ENCODE measurements at places on chromosomes 2 and 18.

DNA sequence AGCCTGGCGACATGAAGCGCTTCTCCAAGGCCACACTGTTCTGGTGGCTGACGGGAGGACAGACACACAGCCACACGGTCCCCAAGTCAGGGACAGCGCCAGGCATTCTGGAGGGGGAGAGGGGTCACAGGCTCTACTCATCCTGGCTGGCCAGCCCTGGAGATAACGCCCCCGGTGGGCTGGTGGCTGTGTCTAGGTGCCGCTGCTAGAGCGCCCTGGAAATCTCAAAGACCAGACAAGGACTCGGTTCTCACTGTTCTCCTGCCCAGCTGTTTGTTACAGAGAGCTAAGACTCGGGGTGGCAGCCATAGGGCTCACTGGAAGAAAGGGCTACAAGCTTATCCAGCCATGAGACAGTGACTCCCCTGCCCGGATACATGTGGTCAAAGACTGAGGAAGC is 72.0 kb downstream of the KCNF1 start:
- no peak for DNase-seq
- no peaks in the 10 kb centered on the region for H3K27me3 ChIP-seq
- H3K4me3 ChIP-seq = no peak overlapping the region
- no peak overlapping the region for H3K27ac ChIP-seq
- no peaks in the 10 kb centered on the region for H3K36me3 ChIP-seq
- H3K4me1 ChIP-seq = no peaks in the 10 kb centered on the region

- no peak for DNase-seq
- H3K27ac ChIP-seq = no peak overlapping the region
- H3K36me3 ChIP-seq = no peaks in the 10 kb centered on the region
- H3K4me1 ChIP-seq = no peaks in the 10 kb centered on the region
Measured at GRCh38 chr2:83703598-83703997, 755.5 kb downstream of the SUCLG1 start.

GRCh38 chr2:38486213-38487026 is 109.3 kb upstream of the ATL2 start:
- H3K27ac ChIP-seq = no peak overlapping the region
- no peak for DNase-seq
- no peak overlapping the region for H3K4me3 ChIP-seq
- no peaks in the 10 kb centered on the region for H3K4me1 ChIP-seq
- H3K36me3 ChIP-seq = no peaks in the 10 kb centered on the region

DNA sequence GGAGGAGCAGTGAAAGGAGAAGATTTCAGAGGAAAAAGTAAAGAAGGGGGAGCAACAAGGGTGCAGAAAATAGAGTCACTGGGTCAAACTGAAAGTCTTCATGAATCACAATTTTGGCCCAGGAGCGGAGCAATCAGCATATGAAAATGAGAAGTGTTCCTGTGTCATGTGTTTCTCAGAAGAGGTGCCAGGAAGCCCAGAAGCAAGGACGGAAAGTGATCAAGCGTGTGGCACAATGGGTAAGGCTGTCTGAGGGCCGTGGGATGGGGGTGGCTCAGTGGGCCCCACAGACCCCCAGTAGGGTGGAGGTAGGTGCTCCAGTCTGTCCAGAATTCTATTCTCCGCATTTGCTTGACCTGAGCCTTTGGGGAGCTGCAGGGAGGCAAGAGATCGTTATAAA is 44.2 kb downstream of the SP140 start:
- H3K4me3 ChIP-seq = no peak overlapping the region
- peaks cover 6% of the 10 kb centered on the region for H3K4me1 ChIP-seq
- no peak for DNase-seq
- no peak overlapping the region for H3K27ac ChIP-seq
- H3K36me3 ChIP-seq = no peaks in the 10 kb centered on the region
- H3K27me3 ChIP-seq = no peaks in the 10 kb centered on the region

DNA sequence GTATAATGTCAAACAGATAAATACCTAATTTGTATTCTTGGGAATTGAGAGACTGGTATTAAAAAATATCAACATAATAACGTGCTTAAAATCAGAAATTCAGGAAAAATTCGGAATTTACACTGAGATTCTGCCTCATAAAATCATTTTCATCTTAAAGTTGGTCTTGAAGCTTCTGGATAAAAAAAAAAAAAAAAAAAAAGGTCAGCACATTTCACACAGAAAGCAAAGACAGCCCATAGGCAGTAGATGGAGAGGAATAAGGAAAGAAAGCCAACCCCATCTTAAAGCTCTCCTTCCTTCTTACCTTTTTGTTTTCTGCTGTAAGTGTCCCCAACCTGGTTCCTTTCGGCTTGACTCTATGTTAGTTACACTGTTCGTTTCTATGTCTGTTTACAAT is 41.5 kb upstream of the ALK start:
- H3K36me3 ChIP-seq = no peaks in the 10 kb centered on the region
- no peaks in the 10 kb centered on the region for H3K27me3 ChIP-seq

- H3K27ac ChIP-seq = no peak overlapping the region
- H3K36me3 ChIP-seq = no peaks in the 10 kb centered on the region
- H3K27me3 ChIP-seq = no peaks in the 10 kb centered on the region
- DNase-seq = no peak
Measured at GRCh38 chr2:52128081-52128480, 1096.1 kb upstream of the NRXN1 start.

- DNase-seq = no peak
- no peak overlapping the region for H3K4me3 ChIP-seq
- H3K36me3 ChIP-seq = no peaks in the 10 kb centered on the region
- H3K27ac ChIP-seq = no peak overlapping the region
Measured at GRCh38 chr18:70256184-70256583, 32.7 kb upstream of the SOCS6 start.

- DNase-seq = no peak
- H3K4me1 ChIP-seq = no peaks in the 10 kb centered on the region
- H3K36me3 ChIP-seq = peaks cover 9% of the 10 kb centered on the region
- no peak overlapping the region for H3K4me3 ChIP-seq
- no peaks in the 10 kb centered on the region for H3K27me3 ChIP-seq
Measured at GRCh38 chr2:61338447-61338846, 132.4 kb downstream of the USP34 start.

Measured in neural progenitor cell (in vitro differentiated cells).